ENCODE measurements at places on chromosomes 1 and 21.

DNA sequence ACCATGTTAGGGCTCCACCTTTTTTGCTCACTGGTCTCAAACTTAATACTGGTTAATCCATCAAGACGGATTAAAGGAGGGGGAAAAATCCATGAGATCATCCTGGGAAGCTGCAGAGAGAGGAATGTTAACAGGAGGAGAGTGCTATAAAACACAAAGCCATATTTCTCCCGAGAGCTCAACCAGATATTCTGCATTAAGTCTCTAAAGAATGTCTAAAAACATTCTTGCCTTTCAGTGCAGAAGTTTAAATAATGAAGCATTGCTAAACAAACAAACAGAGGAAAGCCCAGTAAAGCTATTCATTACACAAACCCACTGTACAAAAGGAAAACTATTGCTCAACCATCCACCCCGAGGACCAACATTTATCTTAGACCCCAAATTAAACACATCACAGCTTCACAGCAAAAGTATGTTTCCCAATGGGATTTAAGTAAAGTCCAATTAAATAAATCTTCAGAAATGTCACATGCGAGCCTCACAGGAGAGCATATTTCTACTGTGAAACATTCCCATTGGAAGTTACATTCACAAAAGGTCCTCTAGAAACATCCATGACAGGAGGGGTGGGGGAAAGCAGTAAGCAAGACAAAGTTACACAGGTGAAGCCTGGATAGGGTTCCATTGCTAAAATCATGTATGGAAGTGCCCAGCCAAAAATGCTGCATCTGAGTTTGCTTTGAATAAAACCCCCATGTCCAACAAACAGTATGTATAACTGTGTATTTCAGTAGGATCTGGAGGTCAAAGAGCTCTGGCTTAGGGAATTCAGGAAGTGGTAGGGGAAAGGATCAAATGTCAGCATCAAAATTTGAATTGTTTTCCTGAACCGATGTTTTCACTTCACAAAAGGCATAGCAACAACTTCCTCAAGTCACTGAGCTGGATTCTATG, 23.3 kb downstream of the DUSP10 start:
- DNase-seq: peak; percentile 77

GRCh38 chr1:89974696-89975470, 20.0 kb upstream of the ZNF326 start:
- DNase-seq: peak; percentile 77

DNA sequence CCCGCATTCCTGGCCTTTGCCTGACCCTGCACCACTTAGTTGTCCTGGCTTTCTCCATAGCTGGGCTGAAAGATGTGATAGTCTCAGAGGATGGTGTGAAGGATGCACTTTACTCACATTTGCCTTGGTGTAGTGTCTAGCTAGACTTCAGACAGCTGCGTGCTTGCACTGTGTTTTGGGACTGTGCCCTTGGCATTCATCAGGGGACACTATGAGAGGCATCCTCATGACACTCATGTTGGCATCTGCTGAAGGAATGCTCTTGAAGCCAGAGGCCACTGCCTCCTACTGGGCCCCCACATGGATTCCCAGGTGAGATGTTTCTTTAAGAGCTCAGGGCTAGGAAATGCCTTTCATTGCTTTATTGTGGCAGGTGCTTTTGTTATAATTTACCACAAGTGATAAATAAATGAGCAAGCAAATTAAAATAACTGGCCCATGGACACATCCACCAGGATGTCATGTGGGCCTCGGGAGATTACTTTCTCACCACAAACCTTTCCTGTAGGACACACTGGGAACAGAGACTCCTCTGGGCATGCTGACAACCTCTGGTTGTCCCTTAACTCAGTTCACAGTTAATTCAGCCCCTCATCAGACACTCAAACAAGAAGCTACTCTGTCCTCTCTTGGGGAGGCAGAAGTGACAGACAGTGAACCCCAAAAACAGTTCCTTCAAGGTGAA, 99.4 kb upstream of the SPATA6 start:
- DNase-seq: no peak

GRCh38 chr21:34887105-34887442, 162.0 kb downstream of the RUNX1 start:
- DNase-seq: no peak

DNA sequence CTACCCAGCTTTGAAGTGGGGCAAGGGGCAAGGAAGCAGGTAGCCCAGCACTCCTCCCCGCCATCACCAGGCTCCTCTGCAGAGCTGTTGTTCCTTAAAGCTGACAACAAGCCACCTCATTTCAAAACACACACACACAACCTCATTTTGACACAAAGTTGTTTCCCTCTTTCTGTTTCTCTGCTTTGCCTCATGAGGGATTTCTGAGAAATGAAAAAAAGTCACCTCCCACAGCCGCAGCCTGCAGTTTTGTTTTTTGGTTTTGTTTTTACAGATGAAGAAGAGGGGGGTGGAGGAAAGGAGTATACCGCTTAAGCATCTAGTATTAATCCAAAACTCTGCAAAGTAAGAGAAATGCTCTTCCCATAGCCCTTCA, 12.1 kb downstream of the MCL1 start:
- DNase-seq: no peak

GRCh38 chr1:118021668-118022067, 92.1 kb downstream of the WDR3 start:
- DNase-seq: peak; percentile 10

DNA sequence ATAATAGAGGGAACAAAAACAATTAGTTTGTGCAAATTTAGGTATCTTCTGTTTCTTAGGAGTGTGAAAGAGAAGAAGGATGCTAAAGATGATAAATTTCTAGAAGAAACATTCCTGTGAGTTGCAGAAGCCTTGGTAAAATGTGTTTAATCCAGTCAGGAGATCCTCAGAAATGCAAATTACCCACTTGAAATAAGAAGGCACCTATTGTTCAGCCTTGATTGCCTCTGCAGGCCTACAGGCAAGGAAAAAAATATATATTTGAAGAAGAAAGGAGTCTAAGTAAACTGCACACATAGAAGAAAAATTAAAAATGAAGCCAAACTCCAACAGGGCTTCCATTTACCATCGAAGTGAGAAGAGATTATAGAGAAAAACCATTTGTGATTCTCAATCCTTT, 51.0 kb upstream of the LHX8 start:
- no peak for DNase-seq

DNA sequence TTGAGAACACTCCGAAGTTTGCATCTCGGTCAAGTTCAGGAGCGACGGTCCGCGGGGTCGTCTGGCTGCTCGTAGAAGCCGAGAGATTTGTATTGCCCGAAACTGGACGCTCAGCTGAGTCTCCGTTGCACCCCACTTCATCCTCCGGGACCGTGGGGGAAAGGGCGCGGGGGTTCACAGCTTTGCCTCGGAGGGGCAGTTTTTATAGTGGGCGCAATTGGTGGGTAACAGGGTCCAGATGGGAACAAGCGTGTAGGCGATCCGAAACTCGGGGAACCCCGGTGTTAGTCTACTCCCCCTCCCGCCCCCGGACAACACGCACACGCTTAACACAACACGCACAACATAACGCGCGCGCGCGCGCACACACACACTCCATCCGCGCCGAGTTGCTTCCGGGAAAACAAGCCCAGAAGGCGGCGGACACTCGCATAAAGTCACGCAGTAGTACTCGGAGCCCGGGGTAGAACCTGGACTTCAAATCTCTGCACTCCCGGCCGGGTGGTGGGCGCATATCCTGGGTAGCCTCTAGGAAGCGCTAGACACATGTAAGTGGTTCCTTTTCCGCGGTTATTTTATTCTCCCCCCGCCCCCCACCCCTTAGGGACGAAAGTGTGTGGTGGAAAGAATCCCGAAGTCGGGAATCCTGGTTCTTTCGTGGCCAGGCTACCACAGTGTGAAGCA, 1.1 kb upstream of the JUN start:
- DNase-seq: peak; percentile 85

- DNase-seq: no peak
Observed at GRCh38 chr1:235952950-235953615, 86.4 kb upstream of the LYST start.

GRCh38 chr21:21132390-21132789, 134.2 kb downstream of the NCAM2 start:
- no peak for DNase-seq

DNA sequence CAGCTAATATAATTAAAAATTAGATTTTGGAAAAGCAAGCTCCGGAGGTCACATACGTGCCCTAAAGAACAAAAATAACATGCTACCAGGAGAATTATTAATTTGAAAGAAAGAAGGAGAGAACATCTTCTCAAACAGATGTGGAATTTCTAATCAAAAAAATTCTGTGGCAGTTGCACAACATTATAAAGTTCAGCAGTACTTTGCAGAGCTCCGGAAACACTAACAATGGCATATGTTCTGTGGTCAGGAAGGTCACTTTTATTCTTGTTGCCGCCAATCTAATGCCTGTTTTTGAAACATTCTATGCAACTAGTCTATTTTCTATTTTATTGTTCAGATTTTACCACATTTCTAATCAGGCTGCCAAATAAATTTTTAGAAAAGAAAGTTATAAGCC, 186.8 kb downstream of the SMYD3 start:
- DNase-seq: peak; percentile 21

GRCh38 chr1:170675865-170676264, 11.9 kb downstream of the PRRX1 start:
- peak; percentile 22 for DNase-seq

GRCh38 chr21:15679630-15680029, 50.2 kb upstream of the USP25 start:
- DNase-seq: no peak

GRCh38 chr1:217049721-217050120, 326.5 kb upstream of the ESRRG start:
- no peak for DNase-seq

DNA sequence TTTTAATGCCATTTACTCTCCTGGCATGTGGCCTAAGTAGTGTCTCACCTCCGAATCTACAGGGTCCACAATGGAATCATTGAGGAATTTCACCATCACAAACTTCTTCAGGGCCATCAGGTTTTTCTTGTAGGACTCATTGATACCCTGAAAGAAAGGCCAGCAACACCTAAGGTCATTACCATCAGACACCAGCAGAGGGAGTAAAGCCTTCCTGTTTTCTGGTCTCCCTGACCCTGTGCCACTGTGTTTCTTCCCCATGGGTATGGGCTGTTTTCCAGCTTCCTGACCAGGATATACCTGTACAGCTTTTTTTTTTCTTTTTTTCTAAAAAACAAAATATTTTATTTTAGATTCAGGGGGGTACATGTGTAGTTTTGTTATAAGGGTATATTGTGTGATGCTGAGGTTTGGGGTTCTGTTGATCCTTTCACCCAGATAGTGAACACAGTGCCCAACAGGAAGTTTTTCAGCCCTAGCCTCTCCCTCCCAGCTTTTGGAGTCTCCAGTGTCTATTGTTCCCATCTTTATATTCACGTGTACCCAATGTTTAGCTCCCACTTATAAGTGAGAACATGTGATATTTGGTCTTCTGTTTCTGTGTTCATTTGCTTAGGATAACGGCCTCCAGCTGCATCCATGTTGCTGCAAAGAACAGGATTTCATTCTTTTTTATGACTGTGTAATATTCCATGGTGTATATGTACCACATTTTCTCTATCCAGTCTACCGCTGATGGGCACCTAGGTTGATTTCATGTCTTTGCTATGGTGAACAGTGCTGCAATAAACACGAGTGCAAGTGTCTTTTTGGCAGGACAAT, 18.3 kb downstream of the PPT1 start:
- DNase-seq: peak; percentile 65

All from AG08395 (cell line).